ENCODE measurements at places on chromosomes 6 and 20.
A peak's percentile ranks its signal among the peaks of the same experiment; 100 is the strongest.

DNA sequence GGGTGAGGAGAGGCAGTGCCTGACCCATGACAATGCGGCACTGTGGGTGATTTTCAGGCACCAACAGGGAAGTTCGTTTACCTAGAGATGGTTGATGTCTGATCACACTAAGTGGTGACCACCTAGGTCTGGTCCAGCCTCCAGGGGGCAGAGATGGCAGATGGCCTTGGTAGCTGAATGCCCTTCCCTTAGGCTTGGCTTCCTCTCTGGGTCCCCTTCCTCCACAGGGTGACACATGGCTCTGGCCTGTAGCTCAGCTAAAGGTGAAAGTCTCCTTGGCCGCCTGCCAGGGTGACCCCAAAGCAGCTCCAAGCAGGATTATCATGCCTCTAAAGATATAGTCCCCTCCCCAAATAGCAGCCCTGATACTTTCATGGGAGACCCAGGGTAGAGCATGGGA, 6.4 kb downstream of the GDAP1L1 start:
- DNase-seq = no peak

DNA sequence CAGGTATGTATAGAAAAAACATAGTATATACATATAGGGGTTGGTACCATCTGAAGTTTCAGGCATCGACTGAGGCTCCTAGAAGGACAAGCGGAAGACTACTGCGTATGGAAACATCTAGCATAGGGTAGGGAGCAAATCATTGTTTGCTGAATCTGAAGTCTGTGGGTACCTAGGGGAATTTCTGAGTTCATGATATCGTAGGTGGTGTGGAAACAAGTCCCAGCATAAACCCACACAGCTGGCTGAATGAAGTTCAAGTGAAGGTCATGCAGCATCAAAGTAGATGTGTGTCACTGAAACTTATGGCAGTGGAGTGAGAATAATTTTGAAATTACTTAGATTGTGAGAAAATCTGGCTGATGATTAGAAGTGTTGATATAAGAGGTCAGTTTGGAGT, 39.4 kb downstream of the MAP7 start:
- no peak for DNase-seq

- no peak for DNase-seq
Observed at GRCh38 chr6:15280028-15280427, 34.2 kb downstream of the JARID2 start.

GRCh38 chr20:10447028-10447427, 11.9 kb downstream of the SLX4IP start:
- peak; percentile 91 for DNase-seq

DNA sequence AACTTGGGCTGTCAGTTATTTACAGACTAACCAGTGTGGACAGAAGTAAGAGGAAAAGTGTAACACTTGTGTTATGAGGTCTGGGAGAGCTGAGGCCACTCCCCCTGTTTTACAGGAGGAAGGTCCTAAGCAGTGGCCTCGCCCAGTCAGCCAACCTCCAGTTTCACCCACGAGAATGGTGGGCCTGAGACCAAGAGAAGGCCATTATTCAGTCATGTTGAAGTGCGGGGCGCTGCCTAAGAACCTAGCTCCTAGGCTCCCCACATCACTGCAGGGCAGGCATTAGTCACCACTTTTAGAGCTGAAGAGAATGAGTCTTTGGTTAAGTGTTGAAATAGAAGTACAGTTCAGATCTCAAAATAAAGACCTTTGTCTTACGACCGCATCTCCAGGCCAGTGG, 27.9 kb downstream of the CDYL start:
- DNase-seq = no peak

DNA sequence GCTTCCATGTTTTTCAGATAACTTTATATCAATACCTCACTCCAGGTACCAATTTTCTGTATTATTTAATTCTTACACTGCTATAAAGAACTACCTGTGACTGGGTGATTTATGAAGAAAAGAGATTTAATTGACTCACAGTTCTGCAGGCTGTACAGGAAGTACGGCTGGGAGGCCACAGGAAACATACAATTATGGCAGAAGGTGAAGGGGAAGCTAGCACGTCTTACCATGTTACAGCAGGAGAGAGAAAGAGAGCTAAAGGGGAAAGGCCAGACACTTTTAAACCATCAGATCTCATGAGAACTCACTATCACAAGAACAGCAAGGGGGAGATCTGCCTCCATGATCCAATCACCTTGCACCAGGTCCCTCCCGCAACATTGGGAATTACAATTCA, 119.1 kb upstream of the BMP5 start:
- no peak for DNase-seq

- DNase-seq = no peak
Observed at GRCh38 chr6:53771785-53772624, 22.8 kb upstream of the LRRC1 start.

GRCh38 chr6:38824243-38824894, 109.3 kb downstream of the DNAH8 start:
- no peak for DNase-seq

DNA sequence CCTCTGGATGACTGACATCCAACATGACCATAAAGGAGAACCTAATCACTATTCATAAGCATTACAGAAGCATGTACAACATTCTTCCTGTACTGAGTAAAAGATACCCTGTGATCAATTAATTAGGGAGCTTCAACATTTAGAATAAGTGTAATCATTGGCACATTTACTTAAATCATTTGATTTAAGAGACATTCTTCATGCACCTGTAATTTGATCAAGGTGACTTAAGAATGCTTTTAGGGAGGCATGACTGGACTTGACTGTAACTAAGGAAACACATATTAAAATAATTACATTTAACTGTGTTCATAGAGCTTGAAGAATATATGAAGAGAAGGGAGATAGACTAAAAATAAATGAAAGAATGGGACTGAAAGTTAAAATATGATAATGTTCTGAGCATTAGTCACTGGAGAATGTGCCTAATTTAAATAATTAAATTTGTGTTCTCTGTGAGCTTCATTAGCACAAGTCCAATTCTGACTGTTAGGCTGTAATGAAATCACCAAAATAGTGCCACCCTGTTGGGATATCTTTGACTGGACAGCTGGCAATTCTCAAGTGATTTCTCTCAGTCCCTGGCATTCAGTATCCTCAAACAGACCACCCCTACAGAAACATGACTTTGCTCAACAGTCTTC, 295.5 kb upstream of the ADGRB3 start:
- no peak for DNase-seq

DNA sequence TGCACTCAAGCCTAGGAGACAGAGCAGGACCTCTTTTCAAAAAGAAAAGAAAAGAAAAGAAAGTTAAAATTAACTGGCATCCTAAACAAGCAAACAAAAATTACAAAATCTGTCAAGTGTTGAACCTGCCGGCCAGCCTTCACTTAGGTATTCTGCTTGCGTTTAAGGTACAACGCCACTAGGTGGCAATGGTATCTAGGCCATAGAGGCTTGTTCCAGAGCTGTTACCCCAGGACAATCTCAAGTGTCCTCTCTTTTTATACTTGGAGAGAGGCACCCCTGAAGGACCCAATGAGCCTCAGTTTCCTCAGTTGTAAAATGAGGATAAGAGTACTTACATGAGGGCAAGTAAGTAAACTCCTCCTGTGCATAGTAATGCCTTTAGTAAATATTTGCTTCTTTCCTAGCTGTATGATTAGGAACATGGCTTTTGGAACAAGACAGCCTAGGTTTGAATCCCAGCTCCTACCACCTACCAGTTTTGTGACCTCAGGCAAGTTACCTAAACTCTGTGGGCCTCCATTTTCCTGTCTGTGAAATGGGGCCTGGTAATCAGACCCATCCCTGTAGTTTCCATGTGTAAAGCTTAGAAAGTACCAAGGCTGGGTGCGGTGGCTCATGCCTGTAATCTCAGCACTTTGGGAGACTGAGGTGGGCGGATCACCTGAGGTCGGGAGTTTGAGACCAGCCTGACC, 5.8 kb upstream of the PACSIN1 start:
- DNase-seq = peak; percentile 13

- DNase-seq = no peak
Observed at GRCh38 chr6:128068119-128068479, 167.2 kb upstream of the THEMIS start.

DNA sequence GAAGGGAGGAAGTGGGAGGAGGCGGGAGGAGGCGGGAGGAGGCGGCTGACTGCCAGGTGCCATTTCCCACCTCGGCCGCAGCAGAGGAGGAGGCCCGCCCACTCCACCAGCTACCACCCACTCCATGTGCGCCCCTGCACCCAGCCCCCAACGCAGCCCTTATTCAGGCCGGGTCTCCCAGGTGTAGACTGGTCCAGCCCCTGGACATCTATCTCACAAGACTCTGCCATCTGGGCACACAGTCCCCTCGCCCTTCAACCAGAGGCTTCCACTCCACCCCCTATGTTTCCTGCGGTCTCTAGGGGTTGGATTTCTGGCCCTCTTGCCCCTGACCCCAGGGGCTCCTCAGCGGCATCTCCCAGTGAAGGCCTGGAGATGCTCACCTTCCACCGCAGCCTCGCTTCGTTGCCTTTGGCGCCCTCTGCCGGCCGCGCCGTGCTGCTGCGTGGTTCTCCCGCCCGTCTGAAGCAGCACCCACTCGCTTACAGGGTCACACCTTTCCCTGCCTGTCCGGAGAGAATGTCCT, 32.6 kb upstream of the FAM83D start:
- DNase-seq = peak; percentile 78

DNA sequence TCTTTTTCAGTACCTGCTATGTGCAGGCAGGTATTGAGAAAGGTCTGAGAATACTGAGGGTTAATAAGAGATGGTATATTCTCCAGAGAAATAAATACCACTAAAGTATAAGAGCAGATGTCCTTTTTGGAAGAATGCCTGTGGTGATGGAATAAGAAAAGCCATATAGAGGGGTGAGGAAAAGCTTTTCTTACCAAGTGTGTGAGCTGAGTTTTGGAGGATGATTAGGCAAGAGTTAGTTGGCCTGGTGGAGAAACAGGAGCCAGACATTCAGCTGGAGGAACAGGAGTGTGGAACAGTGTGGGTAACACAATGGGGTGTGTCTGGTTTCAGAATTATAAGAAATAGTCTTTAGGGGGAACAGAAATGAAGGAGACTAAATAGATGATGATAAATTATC, 19.9 kb downstream of the ZNF451 start:
- no peak for DNase-seq

DNA sequence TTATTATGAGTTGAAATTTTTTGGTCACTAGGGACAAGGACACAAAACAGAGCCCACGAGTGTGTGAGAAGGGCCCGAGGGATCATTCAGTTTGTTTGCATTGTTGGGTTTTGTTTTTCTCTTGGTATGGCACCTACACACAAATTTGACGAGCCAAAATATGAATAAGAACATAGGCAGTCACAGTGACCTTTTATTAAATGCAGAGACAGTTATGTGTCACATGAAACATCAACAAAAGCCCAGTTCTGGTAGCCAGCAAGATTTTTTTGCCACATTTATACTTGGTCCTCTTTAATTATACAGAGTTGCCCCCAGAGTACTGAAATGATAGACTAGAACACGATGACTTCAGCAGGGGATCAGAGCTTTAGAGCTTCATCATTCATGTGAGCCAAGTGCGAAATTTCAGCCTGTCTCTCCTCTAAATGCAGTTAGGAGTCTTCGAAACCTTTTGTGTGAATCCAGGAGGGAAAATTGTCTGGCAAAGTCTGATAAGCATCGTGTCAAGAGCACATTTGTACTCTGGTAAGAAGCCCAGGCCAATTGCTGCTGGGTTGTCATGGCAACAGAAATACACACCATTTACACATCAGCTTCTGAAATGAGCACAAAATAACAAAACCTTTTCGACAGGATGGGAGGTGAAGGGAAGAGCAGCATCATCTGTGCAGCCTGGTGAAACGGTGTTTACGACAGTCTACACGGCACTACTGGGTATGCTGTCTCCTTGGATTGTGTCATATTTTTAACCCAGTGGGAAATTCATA, 79.2 kb upstream of the RIPOR2 start:
- DNase-seq = no peak

- DNase-seq = no peak
Observed at GRCh38 chr6:134190883-134191282, 127.0 kb downstream of the SGK1 start.

- DNase-seq = no peak
Observed at GRCh38 chr20:64011366-64011779, 24.6 kb upstream of the C20orf204 start.

GRCh38 chr20:38625896-38626295, 24.3 kb downstream of the ARHGAP40 start:
- DNase-seq = no peak

- DNase-seq = no peak
Observed at GRCh38 chr20:38129893-38130609, 35.0 kb downstream of the TGM2 start.

GRCh38 chr6:100426241-100426640, 38.5 kb downstream of the SIM1 start:
- DNase-seq = no peak

Data from SW480 (cell line).